ENCODE measurements at places on chromosomes 12 and 14.

DNA sequence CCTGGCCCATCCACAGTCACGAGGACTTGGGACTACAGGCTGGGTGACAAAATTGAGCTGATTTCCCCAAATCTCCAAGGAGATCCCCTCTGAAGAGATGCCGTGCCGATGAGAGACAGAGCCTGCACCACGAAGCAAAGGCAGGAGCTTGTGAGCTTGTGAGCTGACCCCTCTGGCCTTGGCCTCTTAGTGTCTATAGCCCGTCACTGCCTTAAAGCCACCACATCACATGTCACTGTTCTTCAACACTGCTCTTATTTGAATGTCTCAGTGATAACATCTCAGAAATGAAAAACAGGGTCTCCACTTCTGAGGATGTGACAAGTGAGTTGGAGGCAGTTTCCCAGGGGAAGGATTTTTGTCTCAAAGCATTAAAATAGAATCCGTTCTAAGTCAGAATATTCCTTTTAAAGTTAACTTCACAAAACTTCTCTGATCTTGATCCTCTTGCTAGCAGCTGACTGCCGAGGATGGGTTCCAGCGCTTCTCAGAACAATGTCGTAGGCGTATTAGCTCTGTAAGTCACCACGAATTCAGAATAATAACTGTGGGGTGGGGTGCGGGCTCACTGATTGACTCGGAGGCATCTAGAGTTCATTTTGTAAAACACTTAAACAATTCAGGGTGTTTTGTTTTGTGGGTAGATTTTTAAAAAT, 37.5 kb downstream of the CHST11 start:
- peak; percentile 26 for DNase-seq

DNA sequence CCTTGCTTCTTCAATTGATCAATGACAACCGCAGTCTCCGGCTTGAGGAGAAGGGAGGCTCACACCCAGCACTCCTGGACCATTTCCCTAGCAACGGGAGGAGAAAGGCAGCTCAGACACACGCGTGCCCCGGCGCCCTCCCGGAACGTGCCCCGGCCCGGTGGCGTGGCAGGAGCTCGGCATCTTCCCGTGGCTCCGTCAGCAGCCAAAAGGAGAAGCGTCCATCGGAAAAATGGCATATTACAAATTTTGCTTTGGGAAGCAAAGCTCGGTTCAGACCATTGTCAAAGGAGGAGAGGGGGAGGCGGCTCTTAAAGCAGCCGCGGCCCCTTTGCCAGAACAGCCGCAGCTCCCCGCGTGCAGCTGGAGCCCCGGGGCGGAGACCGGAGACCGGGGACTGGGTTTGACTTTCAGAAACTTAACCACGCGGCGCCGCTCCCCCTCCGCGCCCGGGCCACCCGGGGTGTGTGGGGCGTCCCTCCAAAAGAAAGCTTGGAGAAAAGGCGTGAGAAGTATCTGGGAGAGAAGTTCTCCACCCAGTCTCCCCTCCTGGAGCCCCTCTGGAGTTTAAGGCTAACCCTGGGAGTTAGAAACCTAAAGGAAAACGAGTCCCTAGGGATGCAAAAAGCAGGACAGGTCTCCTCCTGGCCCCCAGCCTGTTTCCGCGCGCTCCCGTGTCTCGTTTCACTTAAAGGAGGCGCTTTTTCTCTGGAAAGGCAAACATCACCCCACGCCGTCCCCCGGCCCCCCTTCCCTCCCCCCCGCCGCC, 545 bp downstream of the PPFIA2 start:
- no peak for DNase-seq

GRCh38 chr14:38309522-38310277, 53.8 kb upstream of the CLEC14A start:
- no peak for DNase-seq

- DNase-seq: no peak
Measured at GRCh38 chr12:57261428-57261865, 10.5 kb upstream of the STAC3 start.

DNA sequence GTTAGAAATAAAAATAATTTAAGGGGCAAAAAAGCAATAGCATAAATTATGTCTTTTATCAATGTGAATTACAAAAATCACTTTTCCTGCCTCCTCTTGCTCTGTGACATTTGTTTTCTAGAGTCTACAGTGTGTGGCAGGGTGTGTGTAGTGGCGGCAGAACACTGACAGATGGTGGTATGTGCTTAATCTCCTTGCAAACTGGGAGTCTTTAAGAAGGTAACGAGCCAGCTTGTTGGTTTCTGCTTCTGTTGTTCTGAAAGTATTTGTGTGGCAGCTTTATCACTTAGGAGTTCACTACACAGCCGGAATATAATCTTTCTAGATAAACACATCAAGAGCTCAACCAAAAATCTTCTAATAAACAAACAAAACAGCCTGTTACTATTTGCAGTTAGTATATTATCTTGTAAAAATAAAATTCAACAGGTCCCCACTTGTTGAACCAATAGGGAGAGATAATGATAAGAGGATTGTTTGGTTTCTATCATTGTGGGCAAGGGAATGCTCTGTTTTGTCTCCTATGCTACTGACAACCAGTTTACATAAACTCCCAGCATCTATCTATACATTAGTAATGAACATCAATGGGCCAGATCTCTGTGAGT, 13.0 kb downstream of the CDKL1 start:
- DNase-seq: no peak

GRCh38 chr12:47744005-47744651, 14.6 kb downstream of the RAPGEF3 start:
- DNase-seq: peak; percentile 39

DNA sequence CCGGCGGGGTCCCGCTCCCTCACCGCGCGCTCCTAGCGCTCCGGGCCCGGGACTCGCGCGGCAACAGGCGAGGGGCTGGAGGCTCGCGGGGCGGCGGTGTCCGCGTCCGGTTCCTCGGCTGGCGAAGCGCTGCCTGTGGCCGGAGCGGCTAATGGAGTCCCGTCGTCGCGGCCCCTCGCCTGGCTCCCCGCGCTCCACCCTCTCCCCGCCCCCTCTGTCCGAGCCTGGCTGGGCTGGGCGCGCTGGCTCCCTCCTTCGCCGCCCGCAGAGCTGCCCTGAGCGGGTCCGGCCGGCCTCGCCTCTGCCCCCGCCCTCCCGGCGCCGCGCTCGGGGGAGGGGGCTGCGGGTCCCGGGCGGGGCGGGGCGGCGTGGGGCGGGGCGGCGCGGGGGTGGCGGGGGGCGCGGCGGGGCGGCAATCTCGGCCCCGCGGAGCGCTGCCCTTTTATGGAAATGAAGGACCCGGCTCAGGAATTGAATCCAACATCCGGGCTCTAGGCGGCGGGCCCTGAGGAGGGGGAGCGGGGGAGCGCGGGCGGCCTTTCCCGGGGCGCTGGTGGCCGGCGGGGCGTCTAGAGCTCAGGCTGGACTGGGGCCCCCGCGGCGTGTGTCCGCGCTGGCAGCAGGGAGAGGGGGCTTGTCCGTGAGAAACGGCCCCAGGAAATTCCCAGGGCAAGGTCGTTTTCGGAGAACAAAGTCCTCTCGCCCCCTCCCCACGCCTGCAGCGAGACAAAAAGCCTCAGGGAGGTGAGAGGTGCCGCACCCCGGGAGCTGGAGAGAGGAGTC, at the start of gene FERMT2:
Gene FERMT2, minus strand, starts transcription at position 153 of the 783 bp plus-strand sequence. CDS start 482 bp downstream, outside the sequence.
- DNase-seq: no peak

DNA sequence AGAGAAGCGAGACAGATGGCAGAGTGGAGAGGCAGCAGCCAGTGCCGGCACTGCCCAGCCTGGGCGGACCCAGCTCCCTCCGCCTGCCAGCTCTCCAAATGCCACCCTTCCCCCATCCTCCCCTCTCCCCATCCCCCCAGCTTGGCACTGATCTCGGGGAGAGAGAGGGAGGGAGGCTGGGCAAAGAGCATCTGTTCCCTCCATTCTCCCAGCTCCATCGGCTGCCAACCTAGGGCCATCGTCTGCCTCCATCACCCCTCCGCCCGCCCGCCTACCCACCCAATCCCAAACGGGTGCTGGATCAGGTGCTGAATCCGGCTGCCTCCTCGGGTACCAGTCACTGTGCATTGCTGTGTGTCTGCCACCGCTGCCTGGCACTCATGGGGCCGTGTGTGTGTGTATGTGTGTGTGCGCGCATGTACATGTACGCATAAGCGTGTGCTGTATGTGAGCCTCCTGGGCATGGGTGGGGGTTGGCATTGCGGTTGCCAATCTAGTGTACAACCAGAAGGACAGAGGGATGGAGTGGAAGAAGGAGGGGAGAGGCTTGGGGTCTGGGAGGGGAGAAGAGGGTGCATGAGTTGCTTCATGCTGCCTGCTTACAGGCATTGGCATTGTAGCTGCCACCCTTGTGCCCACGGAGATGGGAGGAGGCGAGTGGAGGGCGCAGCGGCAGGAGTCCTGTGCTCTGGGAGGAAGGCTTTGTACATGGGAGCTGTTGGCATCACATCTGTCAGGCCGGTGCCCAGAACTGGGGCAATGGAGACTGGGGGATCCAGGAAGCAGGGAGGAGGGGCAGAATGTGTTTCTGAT, 38.4 kb downstream of the ZFHX2 start:
- DNase-seq: no peak

- DNase-seq: no peak
Measured at GRCh38 chr14:68785534-68786490, 7.1 kb downstream of the ZFP36L1 start.

- DNase-seq: no peak
Measured at GRCh38 chr14:52954346-52955214, 3.7 kb upstream of the FERMT2 start.

DNA sequence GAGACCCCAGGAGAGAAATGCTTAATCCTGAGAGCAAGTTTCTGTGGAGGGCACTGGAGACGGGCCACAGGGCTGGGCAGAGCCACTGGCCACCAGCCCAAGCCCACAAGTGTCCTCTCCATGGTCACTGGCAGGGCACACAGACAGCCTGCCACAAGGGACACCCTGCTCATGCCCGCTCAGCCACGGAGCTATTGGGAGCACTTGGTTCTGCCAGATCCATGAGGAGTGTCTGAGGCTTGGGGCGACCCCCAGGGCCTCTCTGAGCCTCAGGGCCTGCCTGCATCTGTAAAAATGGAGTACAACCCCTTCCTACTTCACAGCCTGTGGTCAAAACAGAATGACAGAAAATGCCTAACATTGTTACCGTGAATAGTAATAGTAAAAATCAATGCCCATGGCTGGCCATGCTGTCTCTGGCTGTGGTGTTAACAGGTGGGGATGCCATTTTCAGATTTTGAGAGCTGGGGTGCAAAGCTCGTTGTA, 3.2 kb downstream of the PGF start:
- no peak for DNase-seq

- no peak for DNase-seq
Measured at GRCh38 chr12:123731596-123731995, 19.4 kb downstream of the ATP6V0A2 start.

DNA sequence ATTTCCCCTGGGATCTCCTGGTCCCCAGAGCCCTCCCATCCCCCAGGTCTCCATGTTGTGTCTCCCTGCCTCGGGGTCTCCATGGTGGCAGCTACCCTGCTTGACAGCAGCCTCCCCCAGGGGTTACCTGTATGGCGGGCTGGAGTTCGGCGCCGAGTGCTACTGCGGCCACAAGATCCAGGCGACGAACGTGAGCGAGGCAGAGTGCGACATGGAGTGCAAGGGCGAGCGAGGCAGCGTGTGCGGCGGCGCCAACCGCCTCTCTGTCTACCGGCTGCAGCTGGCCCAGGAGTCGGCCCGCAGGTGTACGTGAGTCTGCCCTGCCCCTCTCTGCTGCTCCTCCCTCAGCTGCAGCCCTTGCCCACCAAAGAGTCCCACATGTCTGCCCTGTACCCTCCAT, 80.9 kb downstream of the WSCD2 start:
- no peak for DNase-seq

DNA sequence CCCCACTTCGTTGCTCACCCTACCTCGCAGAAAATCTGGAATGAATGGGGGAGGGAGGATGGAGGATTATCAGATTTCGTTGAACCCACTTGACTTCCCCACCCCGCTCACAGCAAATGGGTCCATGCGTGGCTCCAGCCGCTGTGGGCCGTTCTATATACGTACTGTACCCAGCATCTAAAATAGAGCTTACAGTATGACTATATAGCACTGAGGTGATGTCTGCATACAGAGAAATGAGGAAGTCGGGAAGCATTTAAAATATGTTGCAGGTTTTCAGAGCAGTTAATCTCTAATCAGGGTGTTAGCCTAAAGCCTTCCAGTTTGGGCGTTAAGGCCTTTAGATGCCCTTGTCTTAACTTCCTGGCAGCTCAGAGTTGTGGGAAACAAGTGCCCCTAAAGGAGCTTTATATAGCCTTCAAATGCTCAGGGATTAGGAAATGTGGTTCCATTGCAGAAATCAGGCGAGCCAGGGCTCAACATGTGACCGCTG, 1.4 kb downstream of the BICDL1 start:
- no peak for DNase-seq

DNA sequence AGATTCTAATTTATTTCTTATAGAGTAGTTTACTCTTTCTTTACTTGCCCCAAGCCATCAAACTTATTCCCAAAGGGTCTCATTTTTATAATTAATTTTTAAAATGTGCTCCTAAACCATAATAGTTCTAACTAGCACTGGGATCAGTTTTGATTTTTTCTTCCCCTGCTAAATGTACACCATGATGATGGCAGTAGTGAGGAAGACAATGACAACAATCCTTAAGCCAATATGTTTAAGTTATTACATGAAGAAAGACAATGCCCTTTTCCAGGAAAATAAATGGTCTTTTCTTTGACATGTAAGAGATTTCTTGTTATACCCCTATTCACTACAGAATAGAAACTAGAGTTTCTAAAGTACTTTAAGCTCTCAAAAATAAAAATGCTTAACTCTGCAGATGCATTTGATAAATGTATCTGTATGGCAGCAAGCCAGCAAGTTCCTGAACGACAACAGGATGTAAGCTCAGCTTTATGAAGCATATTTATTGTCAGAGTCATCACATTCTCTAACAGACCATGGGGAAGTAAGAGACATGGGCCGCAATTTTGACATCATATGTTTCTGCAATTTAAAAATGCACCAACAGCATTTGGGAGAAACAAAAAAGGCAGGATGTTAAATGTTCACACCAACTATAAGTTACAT, 36.0 kb upstream of the SNX6 start:
- no peak for DNase-seq

DNA sequence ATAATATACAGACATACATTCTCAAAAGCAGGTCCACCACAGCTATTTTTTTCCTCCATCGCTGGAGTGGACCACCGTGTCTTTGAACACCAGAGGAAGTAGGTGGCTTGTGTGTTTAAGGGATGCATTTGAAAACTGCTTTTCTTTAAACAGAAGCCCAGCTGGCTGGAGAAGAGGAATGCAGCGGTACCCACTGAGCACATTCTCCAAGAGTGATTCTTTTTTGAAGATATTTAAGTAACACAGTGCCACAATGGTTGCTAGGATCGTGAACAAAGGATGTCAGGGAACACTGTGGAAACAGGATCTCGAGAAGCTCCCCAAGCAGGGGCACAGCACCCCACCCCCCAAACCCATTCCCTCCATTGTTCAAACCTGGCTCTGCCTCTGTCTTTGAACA, 286.6 kb upstream of the PWP1 start:
- no peak for DNase-seq

GRCh38 chr14:31582836-31583452, 21.7 kb downstream of the NUBPL start:
- no peak for DNase-seq

Measured in stimulated activated CD4-positive, alpha-beta T cell treated with anti-CD3 and anti-CD28 coated beads, Interleukin-15, amount 100 ng/mL, for 1 hour (primary cell).